ENCODE measurements at places on chromosomes 1 and 21. TPM values are rescaled to one million over a fixed set of nuclear protein-coding genes. Genes with fewer than 3 reads are reported as not detected.

- DNase-seq, result no peak
These were observed at the start of gene CTSE for GRCh38 chr1:206023695-206024094. CTSE (minus strand) TSS chr1:206023895; CDS start chr1:206023791, 104 bp downstream.

GRCh38 chr1:207282058-207282457 is 39.4 kb upstream of the CD55 start:
- no peak for DNase-seq

GRCh38 chr1:36482724-36483388 is at the start of gene CSF3R:
CSF3R (minus strand) TSS chr1:36482913; CDS start chr1:36479496, 3,417 bp downstream.
- DNase-seq, result no peak

- DNase-seq, result no peak
These were observed 565.2 kb downstream of the NEGR1 start for GRCh38 chr1:71717186-71717585.

DNA sequence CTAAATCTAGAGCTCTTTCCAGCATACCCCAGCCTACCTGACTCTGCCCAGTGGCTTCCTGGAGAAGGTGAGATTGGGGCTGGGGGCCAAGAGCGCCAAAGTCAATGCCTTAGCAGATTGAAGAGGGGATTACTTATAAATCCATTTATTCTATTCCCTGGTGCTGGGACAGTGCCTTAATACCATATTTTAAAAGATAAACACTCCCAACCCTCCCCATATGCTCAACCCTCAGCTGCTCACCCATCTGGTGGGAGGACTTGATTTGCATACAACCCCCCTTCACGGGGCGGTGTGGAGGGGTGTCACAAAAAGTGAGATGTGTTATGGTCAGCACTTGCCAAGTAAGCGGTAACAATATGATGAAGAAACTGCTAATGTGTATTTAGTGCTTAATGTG is 3.2 kb upstream of the DISP3 start:
- DNase-seq, result no peak

DNA sequence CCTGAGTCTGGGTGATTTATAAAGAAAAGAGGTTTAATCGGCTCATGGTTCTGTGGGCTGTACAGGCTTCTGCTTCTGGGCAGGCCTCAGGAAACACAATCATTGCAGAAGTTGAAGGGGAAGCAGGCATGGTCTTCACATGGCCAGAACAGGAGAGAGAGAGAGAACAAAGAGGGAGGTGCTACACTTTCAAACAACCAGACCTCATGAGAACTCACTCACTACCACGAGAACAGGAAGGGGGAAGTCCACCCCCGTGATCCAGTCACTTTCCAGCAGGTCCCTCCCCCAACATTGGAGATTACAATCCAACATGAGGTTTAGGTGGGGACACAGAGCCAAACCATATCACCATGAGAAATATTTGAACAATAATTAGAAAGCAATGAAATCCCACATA is 222.9 kb downstream of the FAM72C start:
- DNase-seq, result no peak

GRCh38 chr21:46325073-46325912 is 1.3 kb downstream of the PCNT start:
- peak; percentile 50 for DNase-seq

- no peak for DNase-seq
These were observed 31.3 kb downstream of the NSL1 start for GRCh38 chr1:212760126-212760823.

- no peak for DNase-seq
These were observed 97.2 kb downstream of the TBX15 start for GRCh38 chr1:118890851-118891384.

- DNase-seq, result no peak
These were observed 853.9 kb downstream of the KCNT2 start for GRCh38 chr1:195754303-195754702.

GRCh38 chr1:6730880-6731279 is 29.3 kb upstream of the DNAJC11 start:
- no peak for DNase-seq

The RBBP4 gene
- 145 TPM for total RNA-seq

The SSR2 gene
- 119 TPM for total RNA-seq

The IL24 gene
- total RNA-seq, result not detected

The SPEN gene
- 69.0 TPM for total RNA-seq

The TFF3 gene
- total RNA-seq, result not detected

The CBS gene
- total RNA-seq, result 60.3 TPM

The FCGR2B gene
- total RNA-seq, result 0.18 TPM

All from cerebellum (tissue), 4 donors.